ENCODE measurements at places on chromosomes 11 and 22. TPM values are rescaled to one million over a fixed set of nuclear protein-coding genes. Genes with fewer than 3 reads are reported as not detected.

Gene FADS2
- polyA plus RNA-seq: 90.1 TPM

- DNase-seq: peak; percentile 71
Observed at GRCh38 chr22:45502215-45503049, at the start of gene FBLN1. FBLN1 (plus strand) TSS chr22:45502883; CDS start chr22:45502986, 103 bp downstream.

Gene BTG4
- not detected for polyA plus RNA-seq

Gene FAU
- 374 TPM for polyA plus RNA-seq

DNA sequence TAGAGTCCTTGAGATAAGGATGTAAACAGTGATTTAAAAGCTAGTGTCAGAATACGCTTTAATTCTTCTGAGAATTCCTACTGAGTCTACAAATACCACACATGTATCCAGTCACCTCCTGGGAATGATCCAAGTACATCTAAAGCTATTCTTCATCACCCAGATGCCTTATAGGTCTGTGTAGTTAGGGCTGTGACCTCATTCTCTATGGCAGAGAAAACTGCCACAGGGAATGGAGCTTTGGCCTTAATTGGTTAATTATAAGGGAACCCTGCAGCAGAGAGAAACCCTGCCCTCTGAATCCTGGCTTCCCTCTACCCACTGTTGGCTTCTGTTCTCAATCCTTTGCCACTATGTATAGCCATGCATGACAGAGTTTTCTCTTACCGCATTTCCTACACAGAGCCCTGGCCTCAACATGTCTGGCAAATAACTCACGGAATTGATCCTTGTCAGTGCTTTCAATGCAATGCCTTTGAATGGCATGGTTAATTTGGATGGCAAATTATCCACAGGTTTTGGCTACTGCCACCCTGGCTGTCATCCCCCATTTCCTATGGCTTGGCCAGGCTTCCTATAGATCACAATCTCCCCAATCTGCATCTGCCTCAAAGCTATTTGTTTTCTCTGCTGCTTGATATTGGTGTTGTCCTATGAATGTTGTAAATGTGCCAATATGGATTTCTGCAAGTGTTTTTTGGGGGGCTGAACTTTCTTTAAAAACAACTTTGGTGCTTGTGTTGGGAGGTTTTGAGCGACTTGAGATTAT lies 2.9 kb downstream of the DIXDC1 start:
- DNase-seq: no peak

- DNase-seq: peak; percentile 54
Observed at GRCh38 chr11:62398011-62398994, 20.5 kb upstream of the SCGB1A1 start.

GRCh38 chr22:42275970-42276369 lies 5.5 kb upstream of the TCF20 start:
- DNase-seq: no peak

- DNase-seq: no peak
Observed at GRCh38 chr22:44848791-44849420, 96.5 kb downstream of the ARHGAP8 start.

Gene GSTT2B
- polyA plus RNA-seq: 3.6 TPM

GRCh38 chr11:29634244-29634643 lies 382.6 kb downstream of the KCNA4 start:
- no peak for DNase-seq

DNA sequence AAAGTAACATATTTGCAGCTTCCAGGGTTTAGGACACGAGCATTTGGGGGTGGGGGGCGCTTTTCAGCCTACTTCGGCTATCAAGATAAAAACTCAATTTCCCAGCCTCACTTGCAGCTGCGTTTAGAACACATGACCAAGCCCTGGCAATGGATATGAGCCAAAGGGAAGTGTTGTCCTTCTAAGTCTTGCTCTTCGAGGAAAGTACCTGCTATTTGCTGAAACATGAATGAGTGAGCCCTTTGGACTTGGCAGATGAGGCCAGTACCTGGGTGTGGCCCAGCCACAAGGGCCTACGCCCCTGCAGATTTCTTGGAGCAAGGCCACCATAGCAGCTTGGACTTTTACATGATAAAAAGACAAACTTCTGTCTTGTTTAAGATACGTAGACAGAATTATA lies 60.2 kb upstream of the SORL1 start:
- no peak for DNase-seq

DNA sequence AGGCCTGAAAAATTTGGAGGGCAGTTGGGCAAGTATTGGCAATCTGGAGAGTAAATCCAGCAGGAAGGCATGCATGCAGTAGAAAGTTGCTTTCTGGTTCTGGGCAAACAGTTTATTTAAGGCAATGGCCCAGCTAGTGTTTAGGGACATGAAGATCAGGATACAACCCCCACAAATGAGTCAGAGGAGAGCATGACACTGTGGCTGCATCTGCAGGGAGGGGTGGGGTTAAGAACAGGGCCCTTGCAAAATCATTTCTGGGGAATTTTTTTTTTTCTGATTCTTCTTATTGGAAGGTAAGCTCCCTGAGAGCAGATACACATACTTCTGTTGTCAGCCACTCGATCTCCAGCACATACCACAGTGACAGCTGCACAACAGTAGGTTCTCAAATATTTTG lies 61.1 kb downstream of the FDX1 start:
- DNase-seq: no peak

- DNase-seq: no peak
Observed at GRCh38 chr11:61174273-61174672, 13.0 kb upstream of the VPS37C start.

Measured in HepG2 (cell line).